Activated T-helper 2 cell treated with anti-CD3 and anti-CD28 coated beads, Interferon-gamma antibody, Interleukin-2, Interleukin-4, amounts not matched to agents 10 μg/mL and 5 μg/mL and 100 μg/mL, durations not matched to agents 14 hours and 24 hours and 36 hours (primary cell): ENCODE measurements at places on chromosomes 11 and 22.

- DNase-seq: peak; percentile 98
These were observed at the start of the genes FAM118B and RPUSD4 for GRCh38 chr11:126211236-126212088. TSS of gene FAM118B (plus strand) at chr11:126211782. CDS start at chr11:126235002, 23,220 bp downstream. TSS of gene RPUSD4 (minus strand) at chr11:126211650. CDS start at chr11:126211638, 12 bp downstream.

DNA sequence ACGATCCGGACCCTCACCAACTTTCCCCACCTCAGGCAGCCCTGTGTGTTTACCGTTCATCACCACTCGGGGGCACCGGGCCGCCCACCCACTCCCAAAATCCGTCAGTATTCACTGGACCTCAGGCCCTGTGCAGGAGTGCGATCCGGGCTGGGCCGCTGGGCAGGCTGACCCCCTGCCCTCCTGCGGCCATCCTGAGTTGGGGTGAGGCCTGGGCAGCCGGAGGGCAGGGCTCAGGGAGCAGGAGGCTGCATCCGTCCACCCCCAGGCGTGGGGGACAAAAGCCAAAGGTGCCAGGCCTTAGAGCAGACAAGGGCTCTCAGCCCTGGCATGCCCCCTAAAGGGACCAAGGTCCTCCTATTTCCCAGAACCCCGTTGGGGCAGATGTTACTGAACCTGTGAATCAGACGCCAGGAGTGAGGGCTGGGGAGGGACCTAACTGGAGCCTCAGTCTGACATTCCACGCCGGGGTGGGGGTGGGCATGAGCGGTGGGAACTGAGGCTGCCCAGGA is 16.8 kb upstream of the TMEM191C start:
- DNase-seq: no peak

DNA sequence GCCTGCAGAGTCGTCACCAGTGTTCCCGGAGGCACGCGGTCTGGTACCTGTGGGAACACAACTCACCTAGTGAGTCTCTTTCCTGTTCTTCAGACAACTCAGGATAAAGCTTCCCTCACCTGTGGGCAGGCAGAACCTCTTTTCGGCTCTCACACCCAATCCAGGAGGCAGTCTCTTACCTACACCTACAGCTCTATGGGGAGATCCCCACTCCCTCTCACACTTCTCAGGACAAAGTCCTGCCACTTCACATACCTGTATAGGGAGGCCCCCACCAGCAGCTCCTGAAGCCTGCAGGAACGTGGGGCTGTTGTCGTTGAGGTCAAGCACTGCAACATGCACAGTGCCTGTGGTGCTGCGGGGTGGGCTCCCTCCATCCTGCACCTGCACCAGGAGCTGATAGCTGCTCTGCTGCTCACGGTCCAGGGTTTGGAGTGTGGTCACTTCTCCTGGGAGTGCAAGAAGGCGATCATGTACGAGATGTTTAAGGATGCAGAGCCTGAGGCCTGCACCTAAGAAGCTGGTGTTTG is 12.2 kb upstream of the TPP1 start:
- DNase-seq: no peak

GRCh38 chr11:128642571-128642970 is 51.3 kb upstream of the FLI1 start:
- no peak for DNase-seq

DNA sequence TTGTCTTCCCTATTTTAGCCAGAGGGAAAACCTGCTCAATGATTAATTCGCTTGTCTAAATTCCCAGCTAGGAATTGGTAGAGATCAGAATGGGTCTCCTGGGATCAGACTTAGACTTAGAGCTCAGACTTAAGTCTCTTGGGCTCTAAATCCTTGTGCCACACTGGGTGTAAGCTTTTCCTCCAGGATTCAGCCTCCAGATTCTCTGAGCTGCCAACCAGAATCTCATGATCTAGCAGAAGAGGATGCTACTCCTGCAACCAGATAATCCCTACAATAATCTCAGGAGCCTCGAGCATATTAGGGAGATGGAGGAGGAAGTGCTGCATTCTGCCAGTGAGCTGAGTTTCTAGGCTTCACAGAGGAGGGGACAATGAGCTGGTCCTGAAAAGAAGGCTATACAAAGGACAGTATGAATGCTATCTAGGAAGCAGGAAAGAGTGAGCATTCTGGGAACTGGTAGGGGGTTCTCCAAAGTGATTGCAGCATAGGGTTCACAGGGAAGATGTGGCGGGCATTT is 211.6 kb upstream of the SESN3 start:
- DNase-seq: no peak

DNA sequence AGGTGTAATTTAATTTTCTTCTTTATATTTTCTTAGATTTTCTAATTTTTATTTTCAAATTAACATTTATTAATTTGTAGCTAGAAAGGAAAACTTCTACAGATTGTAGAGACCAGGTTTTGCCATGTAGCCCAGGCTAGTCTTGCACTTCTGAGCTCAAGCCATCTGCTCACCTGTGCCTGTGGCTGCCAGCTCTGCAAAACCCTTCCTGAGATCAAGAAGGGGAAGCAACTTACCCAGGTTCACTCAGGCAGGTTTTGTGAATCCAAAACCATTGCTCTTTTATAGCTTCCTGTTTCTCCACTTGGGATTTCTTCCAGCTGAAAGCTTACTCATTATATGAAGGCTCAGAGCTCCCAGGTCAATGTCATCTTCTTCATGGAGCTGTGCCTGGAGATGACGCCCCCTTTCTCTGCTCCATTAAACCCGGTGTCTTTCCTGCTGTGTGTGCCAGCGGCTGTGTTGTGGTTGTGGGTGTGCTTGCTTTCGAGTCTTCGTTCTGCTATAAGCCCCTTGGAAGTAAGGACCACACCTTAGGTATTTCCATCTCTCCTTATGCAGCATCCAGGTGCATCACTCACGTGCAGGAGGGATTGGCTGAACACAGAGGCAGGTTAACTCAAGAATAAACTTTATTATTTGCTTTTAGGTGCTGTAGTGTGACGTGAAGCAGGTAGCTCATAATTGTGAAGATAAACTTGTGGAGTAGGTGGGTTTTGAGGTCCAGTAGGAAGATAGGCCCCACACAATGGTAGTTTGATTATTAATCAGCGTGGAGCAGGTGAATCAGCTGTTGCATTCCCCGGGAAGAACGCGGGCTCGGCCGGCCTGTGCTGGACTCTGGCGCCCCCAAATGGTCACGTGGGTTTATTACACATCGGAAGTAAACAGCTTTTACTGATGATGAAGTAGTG is 42.2 kb upstream of the INCENP start:
- peak; percentile 65 for DNase-seq

DNA sequence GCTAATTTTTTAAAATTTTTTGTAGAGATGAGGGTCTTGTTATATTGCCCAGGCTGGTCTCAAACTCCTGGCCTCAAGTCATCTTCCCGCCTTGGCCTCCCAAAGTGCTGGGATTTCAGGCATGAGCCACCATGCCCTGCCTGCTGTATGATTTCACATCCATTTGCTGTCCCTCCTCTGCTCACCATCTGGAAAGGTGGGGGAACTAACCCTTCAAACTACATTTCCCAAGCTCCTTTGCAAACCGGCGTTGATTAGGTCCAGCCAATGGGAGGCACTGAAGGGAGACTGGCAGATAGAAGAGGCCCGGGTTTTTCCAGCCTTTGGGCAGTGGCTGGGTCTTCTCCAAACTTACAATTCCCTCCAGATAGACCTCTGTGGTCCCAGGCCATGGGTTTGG is 19.3 kb downstream of the RFPL1 start:
- DNase-seq: no peak

DNA sequence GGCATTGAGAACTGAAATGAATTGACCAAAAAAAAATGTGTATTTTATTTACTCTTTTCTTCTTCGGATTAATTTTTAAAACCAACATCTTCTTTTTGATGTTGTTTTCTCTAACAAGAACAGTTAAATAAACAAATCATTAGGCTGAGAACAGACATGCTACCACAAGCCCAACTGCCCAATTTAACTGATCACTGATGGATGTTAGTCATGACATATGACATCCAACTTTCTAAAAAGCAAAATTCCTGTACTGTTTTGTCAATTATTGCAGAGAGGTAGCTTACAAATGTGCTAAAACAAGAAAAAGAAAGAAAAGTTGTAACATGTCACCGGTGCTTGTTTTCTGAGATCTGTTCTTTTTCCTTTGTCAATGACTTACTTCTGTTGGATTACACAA is 232.1 kb downstream of the C11orf87 start:
- DNase-seq: no peak

- no peak for DNase-seq
These were observed 50.4 kb upstream of the ARHGAP20 start for GRCh38 chr11:110762590-110762989.
